Parietal lobe (tissue), 2 donors: ENCODE measurements at places on chromosomes 5 and 9. TPM values are rescaled to one million over a fixed set of nuclear protein-coding genes. Genes with fewer than 3 reads are reported as not detected.

The NDOR1 gene
- 6.9 TPM for total RNA-seq

The FOXD1 gene
- 0.31 TPM for total RNA-seq

The SLC1A3 gene
- 231 TPM for total RNA-seq

The PCDH1 gene
- 55.4 TPM for total RNA-seq

The ZNF608 gene
- total RNA-seq: 121 TPM

The BTNL3 gene
- total RNA-seq: not detected

The CARD19 gene
- 17.5 TPM for total RNA-seq

The PKD2L2 gene
- total RNA-seq: not detected

The MEIKIN gene
- not detected for total RNA-seq

The SLC34A1 gene
- not detected for total RNA-seq

The HARS1 gene
- total RNA-seq: 89.5 TPM

The FAM221B gene
- total RNA-seq: not detected

The TAF11L10 gene
- total RNA-seq: not detected

The ANGPTL2 gene
- total RNA-seq: 1.9 TPM

The FYB1 gene
- total RNA-seq: 2.5 TPM

The CCL21 gene
- total RNA-seq: not detected

The ELAVL2 gene
- total RNA-seq: 208 TPM

The TAF9 gene
- total RNA-seq: 72.0 TPM

The SYNPO gene
- 4.4 TPM for total RNA-seq

The TSLP gene
- not detected for total RNA-seq

The ACSL6 gene
- total RNA-seq: 69.5 TPM

The S100Z gene
- not detected for total RNA-seq

The MYMK gene
- not detected for total RNA-seq

The GRIA1 gene
- total RNA-seq: 356 TPM

The SPINK7 gene
- total RNA-seq: not detected

The PTCD2 gene
- 12.2 TPM for total RNA-seq

The ASS1 gene
- 6.9 TPM for total RNA-seq

The CAVIN4 gene
- total RNA-seq: 20.7 TPM

The CD14 gene
- total RNA-seq: 3.8 TPM

The HTR4 gene
- 0.31 TPM for total RNA-seq

The RPS23 gene
- total RNA-seq: 5,092 TPM

The SLC45A2 gene
- total RNA-seq: 2.5 TPM

The PCDHGB6 gene
- total RNA-seq: 35.4 TPM

The SPATA31E1 gene
- total RNA-seq: not detected

The SEMA6A gene
- 71.4 TPM for total RNA-seq

The ADGRD2 gene
- not detected for total RNA-seq

The ENTREP1 gene
- 4.1 TPM for total RNA-seq

The IGIP gene
- 11.0 TPM for total RNA-seq

The CAMLG gene
- 55.1 TPM for total RNA-seq

The SHISAL2B gene
- not detected for total RNA-seq

The CTNND2 gene
- total RNA-seq: 136 TPM

The SEMA4D gene
- total RNA-seq: 38.2 TPM

The TRIM23 gene
- total RNA-seq: 91.4 TPM

The FLT4 gene
- 3.1 TPM for total RNA-seq

The NPR3 gene
- total RNA-seq: 13.1 TPM

The PTPRD gene
- 658 TPM for total RNA-seq

The GDNF gene
- total RNA-seq: not detected

The C9orf153 gene
- 1.3 TPM for total RNA-seq

The ANXA1 gene
- total RNA-seq: 12.2 TPM
